Liver (tissue), 10 donors: ENCODE measurements at places on chromosomes 4 and X. TPM values are rescaled to one million over a fixed set of nuclear protein-coding genes. Genes with fewer than 3 reads are reported as not detected.
A peak's percentile ranks its signal among the peaks of the same experiment; 100 is the strongest.

VCX3A gene
- not detected for total RNA-seq

DNA sequence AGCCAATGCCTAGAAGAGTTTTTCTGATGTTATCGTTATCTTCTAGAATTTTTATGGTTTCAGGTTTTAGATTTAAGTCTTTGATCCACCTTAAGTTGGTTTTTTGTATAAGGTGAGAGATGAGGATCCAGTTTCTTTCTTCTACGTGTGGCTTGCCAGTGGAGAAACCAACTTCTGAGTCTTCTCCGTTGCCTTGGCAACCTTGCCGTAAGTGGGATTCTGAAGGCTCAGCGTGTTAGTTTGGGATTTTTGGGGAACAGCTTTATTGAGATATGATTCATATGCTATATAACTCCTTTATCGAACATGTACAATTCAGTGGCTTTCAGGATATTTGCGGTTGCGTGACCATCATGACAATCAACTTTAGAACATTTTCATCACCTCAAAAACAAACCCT, 17.7 kb downstream of the SMS start:
- no peak for DNase-seq

GRCh38 chr4:148444296-148445070, 2.3 kb upstream of the NR3C2 start:
- peak; percentile 35 for DNase-seq

GRCh38 chr4:111502626-111503025, 642.6 kb upstream of the FAM241A start:
- DNase-seq: no peak

DNA sequence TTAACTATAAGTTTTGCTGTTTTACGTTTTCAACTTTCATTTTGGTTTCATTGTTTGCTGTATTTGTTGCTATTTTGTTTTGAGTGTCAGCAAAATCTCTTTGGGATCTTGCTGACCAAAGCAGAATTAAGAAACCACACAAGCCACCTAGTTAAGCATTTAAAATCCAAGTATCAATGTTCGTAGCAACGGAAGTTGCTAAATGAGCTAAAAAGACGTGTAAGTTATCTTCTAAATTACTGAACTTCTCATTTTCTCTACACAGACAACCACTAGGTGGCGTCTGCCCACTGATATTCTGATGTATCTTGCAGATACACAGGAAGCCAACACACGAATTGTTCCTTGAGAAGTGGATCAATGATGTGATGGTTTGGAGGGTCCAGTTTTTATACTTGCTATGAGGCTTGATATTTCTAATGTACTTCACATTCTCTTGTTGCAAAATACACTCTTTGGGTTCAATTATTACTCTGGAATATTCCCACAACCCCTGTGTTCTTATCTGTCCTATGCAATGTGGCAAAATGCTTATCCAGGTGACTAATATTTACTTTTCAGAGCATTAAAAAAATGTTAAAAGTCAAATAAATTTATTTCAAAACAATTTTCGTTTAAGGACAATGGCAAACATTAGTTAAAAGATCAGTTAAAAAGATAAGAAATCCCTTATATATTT, 250.5 kb downstream of the TECRL start:
- no peak for DNase-seq

GPC4 gene
- total RNA-seq: 1.3 TPM

TMPRSS11A gene
- not detected for total RNA-seq

GRCh38 chrX:49147282-49147681, 15.3 kb upstream of the MAGIX start:
- no peak for DNase-seq

- no peak for DNase-seq
Observed at GRCh38 chrX:46695491-46695890, 63.4 kb downstream of the SLC9A7 start.

- no peak for DNase-seq
Observed at GRCh38 chrX:23385242-23385641, 50.6 kb downstream of the PTCHD1 start.

KIAA0232 gene
- total RNA-seq: 25.5 TPM

GRCh38 chrX:16946361-16946964, at the start of gene REPS2:
Gene REPS2 (plus strand): TSS chrX:16946658. CDS start chrX:16946862, 204 bp downstream.
- DNase-seq: peak; percentile 86

DNA sequence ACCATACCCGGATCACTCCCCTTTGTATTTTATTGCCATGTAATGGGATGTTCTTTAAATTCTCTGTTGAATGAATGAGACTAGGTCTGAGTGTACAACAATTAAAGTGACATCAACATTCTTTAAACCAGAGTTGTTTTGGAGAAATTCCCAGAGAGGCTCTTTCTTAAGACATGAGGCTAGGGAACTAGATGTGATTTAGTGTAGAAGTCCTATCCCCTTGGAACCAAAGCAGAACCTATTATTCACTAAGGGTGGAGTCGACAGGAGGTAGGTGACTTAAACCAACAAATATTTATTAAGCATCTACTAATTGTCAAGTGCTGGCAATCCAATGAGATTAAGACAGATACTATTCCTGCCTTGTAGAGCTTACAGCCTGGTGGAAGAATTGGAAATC, 1.7 kb downstream of the EIF1AX start:
- DNase-seq: no peak

- DNase-seq: no peak
Observed at GRCh38 chr4:75675004-75675531, 1.9 kb upstream of the G3BP2 start.

SPACA5 gene
- not detected for total RNA-seq

MTNR1A gene
- not detected for total RNA-seq

TMEM271 gene
- total RNA-seq: not detected
